ENCODE measurements at places on chromosomes 11 and 22.
A peak's percentile ranks its signal among the peaks of the same experiment; 100 is the strongest.

DNA sequence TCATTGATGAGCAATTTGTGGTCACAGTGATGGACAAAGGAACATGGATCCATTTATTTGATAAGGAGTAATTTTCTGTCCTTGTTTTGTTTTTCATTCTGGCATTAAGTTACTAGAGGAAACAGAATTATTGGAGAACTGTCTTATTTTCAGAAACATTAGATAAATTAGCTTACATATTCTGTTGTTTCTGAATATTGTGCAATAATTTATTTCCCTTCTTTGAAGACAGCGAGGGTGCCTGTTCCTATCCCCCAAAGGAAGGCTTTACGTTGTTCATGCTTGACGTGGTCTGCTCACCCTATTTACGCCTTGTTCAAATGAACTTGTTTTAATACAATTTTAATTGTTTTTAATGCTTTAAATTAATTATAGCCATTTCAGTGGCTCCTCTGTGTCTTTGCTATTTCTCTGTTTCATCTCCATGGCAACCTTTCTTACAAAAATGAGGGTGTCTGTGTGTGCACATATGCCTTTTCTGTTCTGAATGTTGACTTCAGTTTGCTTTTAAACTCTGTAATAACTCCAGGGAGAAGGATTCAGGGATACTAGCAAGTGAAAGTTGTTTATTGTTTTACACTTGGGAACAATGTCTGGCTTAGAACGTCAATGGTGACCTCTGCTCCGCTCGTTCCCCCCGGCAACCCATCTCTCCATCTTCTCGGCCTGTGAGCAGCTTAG lies 138.3 kb upstream of the PLET1 start:
- no peak for DNase-seq

DNA sequence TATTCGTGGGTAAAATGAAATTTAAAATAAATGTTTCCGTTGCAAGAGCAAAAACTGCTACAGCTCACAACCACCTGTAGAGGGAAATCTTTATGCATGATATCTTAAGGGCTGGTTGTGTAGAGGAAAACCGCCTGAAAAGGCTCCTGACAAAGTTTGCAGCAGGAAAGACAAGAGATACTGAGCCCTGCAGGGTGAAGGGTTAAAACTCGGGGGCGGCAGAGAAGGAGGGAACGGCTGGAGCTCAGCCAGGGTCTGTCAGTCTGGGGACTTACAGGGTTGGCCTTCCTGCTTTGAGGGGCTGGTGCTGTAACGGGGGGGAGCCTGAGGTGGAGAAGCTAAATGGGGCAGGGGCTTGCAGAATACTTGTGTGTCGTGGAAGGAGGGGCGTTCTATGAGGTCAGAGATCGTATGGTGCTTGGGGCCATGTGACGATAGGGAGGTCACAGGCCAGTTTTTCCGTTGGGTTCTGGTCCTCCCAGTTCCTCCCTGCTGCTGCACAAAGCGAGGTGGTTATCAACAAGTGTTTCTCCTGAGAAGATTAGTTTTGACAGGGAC lies 122.9 kb upstream of the HSD17B12 start:
- DNase-seq, result no peak

GRCh38 chr11:130223291-130223971 lies 63.8 kb downstream of the ST14 start:
- no peak for DNase-seq

- DNase-seq, result no peak
These were observed 234.4 kb upstream of the MTNR1B start for GRCh38 chr11:92735039-92735438.

DNA sequence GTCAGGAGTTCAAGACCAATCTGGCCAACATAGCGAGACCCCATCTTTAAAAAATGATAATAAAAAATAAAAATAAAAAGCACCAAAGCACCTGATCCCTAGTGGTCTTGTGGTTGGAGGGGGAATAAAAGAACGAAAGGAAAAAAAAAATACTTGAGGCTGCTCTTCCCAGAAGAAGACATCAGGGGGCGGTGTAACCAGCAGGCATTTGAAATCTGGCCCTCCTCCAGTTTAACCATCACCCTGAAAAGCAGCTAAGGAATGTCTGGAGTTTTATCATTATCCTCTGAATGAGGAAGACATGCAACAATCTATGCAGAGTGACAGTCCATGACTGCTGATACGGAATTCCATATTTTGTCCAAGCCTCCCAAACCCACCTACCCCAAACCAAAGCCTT lies 5.6 kb upstream of the KCTD17 start:
- no peak for DNase-seq

DNA sequence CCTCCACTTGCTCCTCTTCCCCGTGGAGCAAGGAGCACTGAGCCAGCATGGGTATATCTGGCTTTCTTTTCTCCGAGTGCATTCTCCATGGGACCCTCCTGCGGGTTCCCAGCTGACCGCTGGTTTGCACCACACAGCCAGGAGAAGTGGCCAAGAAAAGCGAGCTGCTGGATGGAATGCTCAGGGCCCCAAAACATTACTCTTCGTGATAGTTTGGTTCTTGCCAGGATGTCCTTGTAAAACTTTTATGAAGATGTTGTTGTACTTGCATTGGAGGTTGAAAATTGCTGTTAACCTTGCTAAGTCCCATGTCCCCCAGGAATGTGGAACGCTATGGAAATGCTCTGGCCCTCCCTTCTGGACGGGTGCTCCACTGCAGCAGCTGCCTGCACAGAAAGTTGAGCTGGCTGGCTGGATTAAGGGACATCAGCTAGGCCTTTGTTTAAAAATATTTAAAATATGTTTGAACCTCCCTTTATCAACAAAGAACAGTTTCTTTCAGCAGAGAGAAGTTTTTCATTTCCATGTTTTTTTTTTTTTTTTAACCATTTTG lies 68.7 kb downstream of the ZNRF3 start:
- no peak for DNase-seq

DNA sequence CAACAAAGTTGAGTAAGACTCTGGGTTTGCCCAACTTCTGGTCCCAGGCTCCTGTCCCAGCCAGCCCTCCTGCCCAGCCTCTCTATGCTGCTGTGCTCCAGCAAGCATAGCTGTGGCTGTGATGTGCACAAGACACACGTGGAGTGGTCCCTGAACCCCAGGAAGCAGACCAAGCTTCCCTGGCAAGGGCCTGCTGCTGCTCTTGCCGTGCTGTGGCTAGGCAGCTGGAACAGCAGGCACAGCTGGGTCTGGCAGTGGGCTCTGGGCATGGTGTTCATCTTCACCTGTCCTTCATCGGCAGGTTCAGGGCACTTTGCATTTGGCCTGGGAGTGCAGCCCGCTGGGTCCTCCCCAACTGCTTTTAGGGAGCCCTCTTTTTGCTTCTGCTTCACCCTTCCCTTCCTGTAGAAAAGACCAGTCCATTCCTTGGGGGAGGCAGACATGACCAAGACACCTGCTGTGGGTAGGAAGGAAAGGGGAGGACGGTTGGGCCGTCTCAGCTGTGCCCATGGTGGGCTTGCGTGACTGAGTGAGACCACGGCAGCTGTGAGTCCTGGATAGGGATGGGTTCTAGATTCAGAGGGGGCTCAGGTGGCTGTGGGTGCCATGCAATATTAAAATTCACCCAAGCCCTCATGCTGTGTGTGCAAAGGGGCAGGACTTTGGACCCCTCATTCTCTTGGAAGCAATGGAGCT lies 26.1 kb upstream of the ETS1 start:
- DNase-seq, result no peak

GRCh38 chr11:76030968-76031590 lies 175.2 kb downstream of the WNT11 start:
- DNase-seq, result no peak

DNA sequence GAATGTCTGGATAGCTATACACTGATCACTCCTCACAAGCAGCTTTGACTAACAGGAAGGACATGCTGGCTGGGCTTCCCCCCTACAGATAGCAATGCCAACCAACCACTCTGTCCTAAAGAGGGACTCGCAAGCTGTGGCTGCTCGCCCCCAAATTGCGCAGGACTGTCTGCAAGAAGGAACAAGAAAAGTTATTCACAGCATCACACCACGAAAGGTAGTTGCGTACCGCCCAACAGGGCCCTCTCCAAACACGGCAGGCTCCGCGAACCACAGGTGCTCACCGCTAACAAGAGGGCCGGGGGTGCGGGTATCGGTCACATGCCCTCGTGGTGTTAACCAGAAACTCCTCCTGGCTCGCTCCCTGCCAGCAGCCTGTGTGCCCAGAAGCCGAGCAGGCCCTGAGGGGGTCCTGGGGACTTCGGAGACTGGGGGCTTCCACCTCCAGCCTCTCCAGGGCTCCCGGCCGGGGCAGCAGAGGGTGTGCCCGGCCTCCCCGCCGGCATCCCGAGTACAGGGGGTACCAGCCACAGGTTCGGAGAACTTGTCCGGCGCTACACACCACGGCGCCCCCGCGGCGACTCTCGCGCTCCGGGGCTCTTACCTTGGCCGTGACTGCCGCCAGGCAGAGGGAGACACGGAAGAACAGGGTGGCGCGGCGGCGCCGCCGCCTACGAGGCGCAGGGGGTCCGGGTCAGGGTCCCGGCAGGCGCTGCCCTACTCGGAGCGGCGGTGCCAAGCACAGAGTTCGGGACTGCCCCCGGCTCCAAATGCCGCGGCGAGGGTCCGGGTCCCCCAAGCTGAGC lies 682 bp downstream of the LARGE1 start:
- DNase-seq, result no peak

GRCh38 chr11:62656796-62657429 lies 3.8 kb upstream of the INTS5 start:
- DNase-seq, result no peak

DNA sequence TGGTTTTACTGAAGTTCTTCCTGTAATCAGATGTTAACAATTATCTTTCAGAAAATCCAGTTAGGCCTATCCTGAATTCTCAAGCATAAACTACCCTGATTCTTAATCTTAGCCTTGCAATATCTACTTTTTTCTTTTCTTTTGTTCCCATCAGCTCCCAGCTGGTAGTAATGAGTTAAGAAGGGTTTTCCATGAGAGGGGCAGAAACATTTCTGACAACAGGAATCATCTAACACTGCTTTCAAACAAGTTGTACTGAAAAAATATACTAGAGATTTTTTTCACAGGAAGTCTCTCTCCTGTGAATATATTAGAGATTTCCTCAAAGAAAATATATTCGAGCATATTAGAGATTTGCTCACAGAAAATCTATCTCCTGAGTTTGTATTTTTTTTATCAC lies 3.3 kb upstream of the TRIM6 start:
- no peak for DNase-seq

DNA sequence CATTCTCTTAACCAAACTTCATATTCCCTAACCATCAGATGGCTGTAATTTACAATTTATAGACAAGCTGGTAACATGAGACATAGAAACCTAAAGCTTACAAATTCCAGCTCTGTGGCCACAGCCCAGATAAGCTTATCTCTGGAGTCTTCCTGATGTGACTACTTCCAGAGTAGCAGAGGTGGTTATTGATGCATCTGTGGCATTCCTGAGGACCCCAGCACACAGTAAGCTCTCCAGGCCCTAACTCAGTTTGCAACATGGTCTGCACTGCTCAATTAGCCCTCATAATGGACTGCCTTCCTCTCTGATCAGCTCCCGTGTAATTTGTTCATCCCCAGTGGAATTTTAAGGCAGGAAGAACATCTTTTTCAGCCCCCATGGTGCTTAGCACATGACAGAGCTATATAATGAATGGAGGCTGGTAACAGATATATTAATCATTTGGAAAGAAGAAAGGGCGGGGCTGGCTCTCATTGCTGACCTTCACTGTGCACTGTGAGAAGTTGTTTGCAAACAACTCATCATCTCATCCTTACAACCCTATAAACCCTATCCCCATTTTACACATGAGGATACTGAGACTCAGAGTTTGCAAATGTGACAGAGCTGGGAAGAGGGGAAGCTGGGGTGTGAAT lies 30.1 kb upstream of the KCNJ11 start:
- DNase-seq, result no peak

DNA sequence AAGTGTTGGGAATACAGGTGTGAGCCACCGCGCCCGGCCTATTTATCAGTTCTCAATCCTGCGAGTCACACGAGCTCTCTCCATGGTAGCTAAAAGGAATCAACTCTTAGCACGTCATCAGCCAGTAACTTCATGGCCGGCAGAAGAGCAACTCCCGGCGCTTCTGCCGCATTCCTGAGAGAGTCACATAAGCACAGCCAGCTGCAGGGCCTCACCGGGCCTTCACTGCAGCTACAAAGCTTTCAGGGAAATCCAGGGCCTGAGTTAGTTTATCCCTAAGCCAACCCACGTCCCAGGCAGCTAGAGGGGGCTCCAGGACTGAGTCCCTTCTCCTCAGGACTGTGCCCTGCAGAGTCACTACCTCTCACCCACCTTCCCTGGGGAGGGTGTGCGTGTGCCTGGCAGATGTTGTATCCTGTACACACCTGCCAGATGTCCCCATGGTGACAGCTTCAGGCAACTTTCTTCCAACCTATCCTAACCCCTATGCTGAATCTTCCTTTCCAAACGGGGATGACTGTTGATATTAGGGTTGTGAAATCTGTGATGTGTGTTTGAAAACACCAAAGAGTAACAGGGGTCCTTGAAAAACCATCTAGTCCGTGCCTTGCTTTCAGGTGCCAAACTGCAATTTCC lies 45.9 kb upstream of the ARFGAP3 start:
- DNase-seq, result no peak

DNA sequence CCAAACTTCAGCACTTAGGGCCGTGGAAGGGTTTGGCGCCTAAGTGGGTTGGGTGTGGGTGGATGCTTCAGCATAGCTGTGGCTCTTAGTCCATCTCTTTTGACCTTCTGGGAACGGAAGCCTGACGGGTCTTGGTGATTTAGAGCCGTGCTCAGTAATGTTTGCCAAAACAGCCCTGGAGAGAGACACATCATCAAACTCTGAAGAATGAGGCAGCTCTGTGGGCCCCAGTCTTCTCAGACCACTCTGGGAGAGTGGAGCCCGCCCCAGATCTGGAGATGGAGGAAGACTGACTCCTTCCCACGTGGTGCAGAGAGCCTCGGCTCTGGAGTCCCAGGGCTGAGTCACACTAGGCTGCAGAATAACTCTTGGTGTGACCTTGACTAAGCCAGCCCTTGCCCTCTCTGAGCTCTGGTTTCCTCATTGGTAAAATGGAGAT lies 168.9 kb downstream of the C11orf91 start:
- no peak for DNase-seq

- no peak for DNase-seq
These were observed 11.9 kb downstream of the RBFOX2 start for GRCh38 chr22:36016684-36017083.

- peak; percentile 36 for DNase-seq
These were observed at the start of gene LRP4 for GRCh38 chr11:46918083-46918787. Gene LRP4 (minus strand): TSS chr11:46918550. CDS start chr11:46918379, 171 bp downstream.

GRCh38 chr11:26143566-26144290 lies 188.2 kb upstream of the ANO3 start:
- no peak for DNase-seq

- DNase-seq, result no peak
These were observed 24.4 kb upstream of the DGCR8 start for GRCh38 chr22:20055654-20056053.

- DNase-seq, result peak; percentile 17
These were observed 321.0 kb downstream of the NTM start for GRCh38 chr11:131691181-131692041.

- no peak for DNase-seq
These were observed 66.9 kb downstream of the GAB2 start for GRCh38 chr11:78350646-78351165.

- no peak for DNase-seq
These were observed 160.4 kb downstream of the ATG16L2 start for GRCh38 chr11:72974487-72975205.

- no peak for DNase-seq
These were observed 20.4 kb downstream of the ADAMTS8 start for GRCh38 chr11:130407978-130408377.

- no peak for DNase-seq
These were observed 1.5 kb downstream of the TCF20 start for GRCh38 chr22:42268852-42269410.
